Right forelimb (tissue), 1 donor: ENCODE measurements at places on chromosomes 2 and 18.

- DNase-seq, result no peak
Observed at GRCh38 chr18:53941601-53942338, 282.7 kb downstream of the MBD2 start.

GRCh38 chr2:39361511-39361910 lies 75.6 kb downstream of the MAP4K3 start:
- DNase-seq, result no peak

DNA sequence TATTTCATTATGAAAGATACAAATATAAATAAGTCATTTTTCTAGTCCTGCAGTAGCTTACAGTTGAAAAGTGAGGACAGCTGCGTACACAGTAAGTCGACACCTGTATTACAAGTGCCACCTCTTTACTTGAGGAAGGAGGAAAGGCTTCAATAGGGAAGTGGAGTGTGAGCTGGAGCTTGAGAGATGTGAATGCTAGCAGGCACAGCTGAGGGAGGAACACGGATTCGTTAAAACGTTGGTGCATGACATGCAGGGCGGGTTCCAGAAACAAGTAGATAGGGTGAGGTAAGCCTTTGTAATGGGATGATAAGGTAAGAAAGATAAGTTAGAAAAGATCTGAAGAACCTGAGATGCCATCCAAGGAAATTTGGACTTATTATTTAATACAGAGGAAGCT lies 98.1 kb upstream of the CSRNP3 start:
- no peak for DNase-seq

- DNase-seq, result no peak
Observed at GRCh38 chr2:223889229-223889628, 51.8 kb upstream of the AP1S3 start.

DNA sequence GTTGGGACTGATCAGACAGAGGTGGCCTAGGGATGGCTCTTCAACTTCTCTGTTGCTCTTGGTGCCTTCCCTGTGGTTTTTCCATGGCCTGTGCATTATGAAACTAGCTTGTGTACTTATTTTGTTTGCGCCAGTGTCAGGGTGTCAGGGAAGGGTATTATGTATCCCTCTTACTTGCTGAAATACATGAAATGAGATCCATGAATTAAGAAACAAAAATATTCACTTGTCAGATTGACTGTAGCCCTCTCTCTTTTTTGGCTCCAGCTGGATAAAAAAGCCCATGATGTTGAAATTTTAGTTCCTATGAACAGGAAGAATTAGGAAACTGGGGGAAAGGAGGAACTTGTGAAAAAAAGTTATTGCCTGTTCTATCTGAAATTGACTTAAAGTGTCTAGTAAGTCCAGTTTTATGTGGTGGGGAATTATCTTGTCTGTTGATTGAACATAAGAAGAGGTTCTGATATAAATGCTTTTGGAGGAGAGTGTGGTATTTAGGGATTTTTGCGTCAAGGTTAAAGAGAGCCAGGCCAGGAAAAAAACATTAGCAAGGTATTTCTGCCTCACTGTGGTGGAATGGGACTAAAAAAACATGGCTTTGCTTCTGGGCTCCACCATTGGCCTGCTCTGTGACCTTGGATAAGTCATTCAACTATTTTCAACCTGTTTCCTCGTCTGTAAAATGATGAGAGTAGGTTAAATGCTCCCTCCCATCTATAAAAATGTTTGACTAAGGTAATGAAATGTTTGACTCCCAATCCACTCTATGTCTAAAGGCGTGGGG lies 12.0 kb downstream of the UGP2 start:
- no peak for DNase-seq

DNA sequence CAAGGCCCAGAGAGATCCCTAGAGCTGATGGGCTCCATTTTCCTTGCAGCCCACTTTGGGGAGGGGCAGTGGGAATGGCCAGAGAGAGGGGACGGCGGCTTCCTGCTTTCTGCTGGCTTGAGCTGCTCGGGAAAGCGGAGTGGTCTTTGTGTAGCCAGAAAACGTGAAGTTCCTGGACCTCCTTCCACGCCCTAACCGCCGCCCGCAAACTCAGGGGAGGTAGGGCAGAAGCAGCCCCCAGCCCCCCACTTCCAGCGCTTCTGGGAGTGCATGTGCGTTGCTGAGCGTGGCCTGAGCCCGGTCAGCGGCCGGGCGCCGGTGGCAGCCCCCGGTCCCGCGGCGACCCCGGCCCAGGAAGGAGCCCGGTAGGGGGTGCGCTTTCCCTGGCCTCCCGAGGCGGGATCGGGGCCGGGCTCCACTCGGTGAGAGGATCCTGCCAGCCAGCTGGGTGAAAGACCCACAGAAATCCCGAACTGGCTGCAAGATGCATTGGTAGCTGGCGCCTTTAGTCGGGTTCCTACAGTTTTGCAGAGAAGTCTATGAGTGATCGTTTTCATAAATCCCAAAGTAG lies 25.3 kb upstream of the BOD1L2 start:
- DNase-seq, result no peak

DNA sequence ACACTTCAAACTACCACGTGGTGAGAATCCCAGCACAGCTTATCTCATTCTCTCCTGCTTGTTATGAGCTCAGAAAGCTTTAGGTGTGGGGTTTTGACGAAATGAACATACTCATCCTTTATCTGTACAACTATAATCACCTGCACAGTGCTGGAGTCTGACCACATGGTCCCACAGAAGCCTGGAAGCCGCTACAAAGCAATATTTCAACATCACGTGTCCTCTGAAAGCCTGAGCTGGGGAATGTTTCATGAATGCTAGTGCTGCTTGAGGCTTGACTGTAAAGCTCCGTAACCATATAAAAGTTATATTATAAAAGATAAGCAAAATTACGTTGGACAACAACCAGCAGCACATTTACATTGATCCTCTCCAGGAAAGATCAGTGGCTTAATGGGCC lies 43.9 kb downstream of the PIEZO2 start:
- DNase-seq, result no peak

DNA sequence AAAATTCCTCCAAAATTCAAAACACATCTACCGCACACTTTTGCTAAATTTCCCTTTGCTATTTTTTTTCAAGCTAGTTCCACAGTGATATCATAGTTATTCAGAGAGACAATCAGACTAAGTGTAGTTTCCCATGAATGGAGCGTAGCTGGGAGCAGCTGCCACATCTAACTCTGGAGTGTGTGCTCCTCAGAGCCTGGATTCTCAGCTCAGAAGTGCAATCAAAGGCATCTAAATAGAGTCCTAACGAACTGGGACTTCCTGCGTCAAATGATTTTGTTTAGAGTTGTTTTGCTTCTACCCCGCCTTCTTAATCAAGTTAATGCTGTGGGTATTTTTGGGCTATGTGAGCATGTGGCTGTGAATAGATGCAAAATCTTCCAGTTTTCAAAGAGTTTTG lies 160.3 kb downstream of the TMEM18 start:
- DNase-seq, result no peak

GRCh38 chr2:28469947-28470535 lies 25.8 kb upstream of the PLB1 start:
- DNase-seq, result no peak

DNA sequence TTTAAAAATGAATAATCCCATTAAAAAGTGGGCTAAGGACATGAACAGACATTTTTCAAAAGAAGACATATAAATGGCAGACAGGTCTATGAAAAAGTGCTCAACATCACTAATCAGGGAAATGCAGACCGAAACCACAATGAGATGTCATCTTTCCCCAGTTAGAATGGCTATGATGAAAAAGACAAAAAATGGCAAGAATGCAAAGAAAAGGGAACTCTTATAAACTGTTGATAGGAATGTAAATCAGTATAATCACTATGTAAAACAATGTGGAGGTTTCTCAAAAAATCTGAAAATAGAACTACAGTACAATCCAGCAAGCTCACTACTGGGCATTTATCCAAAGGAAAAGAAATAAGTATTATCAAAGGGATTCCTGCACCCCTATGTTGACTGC lies 169.2 kb downstream of the METTL4 start:
- no peak for DNase-seq

DNA sequence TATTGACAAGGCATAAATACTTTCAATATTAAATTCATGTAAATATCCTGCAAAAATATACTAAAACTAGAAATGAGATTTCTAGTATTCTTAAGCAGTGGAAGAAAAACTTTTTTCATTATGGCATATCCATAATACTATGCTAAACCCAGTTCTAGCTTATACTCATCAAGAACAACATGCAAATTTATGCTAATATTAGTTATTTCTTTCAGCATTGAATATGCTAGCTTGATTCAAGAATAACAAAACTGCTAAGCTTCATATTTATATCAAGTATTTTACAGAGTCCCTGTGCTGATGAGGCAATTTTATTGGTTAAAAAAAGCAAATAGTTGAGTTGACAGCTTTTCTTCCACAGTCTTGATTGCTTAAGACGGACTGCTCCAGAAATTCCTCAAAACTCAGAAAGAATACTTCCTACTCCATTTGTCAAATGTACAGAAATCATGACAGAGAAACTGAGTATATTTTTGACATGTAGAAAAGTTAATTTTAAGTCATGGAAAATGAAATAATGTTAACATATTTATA lies 105.0 kb downstream of the PIGN start:
- no peak for DNase-seq

DNA sequence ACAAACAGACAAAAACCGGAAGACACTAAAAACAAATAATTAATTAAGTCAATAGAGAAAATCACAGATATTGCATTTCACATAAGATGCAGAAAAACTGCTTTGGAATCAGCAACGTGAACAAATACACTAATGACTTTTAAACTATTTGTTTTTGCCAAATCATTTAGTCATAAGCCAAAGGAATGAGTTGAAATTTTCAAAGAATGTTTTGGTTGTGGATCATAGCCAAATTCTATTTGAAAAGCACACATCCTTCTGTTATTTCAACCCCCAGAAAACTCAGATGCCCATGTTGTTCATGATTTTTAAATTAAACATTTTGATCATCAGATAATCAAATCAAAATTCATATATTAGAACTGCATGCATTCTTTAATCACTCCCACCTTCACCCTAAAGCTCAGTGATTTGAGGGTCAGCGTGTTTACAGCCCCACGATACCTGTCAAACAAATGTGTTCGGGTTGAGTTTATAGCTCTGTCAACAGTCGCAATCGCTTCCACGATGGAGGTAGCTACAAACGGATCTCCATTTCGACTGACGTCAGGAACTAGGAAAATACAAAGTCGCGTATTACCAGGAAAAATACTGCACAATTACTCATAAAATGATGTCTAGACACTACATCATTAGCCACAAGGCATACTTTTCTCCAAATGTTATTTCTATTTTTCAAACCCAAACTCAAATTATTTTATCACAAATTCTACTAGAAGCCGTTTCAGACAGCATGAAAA lies 90.2 kb downstream of the PXDN start:
- DNase-seq, result no peak

DNA sequence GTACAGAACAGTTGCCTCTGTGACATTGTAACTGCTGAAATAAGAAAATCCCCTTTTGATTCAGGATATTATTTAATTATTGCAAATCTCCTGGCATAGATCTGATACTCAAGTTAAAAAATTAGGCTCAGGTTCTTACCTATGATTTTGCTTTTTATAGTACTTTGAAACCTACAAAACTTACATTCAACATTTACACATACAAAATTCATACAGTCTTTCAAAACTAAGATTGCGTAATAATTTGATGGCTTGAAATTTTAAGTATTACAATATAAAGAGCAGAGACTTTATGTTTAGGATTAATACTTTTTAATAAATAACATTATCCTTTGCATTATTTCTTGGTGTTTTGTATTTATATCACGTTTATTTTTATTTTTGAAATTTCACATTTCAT lies 291.1 kb downstream of the CCDC102B start:
- DNase-seq, result no peak

- no peak for DNase-seq
Observed at GRCh38 chr2:18546567-18546966, 13.9 kb downstream of the RDH14 start.

- DNase-seq, result no peak
Observed at GRCh38 chr2:231123362-231123898, 1.4 kb downstream of the HTR2B start.

DNA sequence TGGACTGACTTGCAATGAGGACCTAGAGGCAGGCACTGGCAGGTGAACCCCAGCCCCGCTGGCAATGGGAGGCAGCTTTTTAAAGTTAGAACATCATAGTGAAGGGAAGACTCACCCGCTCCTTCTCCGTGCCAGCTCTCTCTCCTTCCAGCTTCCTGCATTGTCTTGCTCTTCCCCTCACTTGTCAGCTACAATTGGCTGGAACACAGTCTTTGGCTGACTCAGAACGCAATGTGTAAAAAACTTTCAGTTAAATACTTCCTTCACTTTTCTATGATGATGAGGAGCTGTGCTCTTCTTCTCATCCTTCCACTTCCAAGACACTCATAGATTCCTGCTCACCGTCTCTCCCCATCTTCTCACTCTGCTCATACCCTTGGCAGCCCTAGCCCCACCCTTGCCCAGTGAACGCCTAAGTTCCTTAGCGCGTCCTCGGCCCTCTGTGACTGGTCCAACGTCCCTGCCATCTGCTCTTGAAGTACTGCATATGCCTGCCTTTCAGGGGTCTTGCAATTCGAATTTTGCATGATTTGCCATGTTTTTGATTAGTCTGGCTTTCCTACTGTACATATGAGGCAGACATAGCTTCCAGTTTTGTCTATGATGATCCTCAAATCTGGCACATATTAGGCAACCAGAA lies 118.0 kb upstream of the TMEM200C start:
- no peak for DNase-seq

GRCh38 chr2:108571286-108571685 lies 37.0 kb downstream of the LIMS1 start:
- no peak for DNase-seq

GRCh38 chr2:160892204-160892603 lies 268.0 kb upstream of the TANK start:
- DNase-seq, result no peak

DNA sequence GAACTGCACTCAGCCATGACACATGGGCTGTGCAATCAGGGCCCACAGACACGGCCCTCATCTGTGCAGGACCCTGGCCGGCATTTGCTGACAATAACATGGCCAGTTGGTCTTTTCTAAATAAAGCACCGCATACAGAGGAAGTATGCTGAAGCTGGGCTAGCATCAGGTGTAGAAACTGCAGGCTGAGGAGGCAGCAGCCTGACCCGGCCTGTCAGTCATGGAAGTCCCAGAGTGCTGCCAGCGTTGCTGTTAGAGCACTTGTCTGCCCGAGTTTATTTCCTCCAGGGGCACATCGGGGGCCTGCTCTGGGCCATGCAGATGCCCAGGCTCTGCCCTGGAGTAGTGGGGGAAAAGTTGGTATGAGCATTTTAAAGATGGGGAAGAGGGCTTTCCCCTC lies 4.1 kb upstream of the PTPN18 start:
- no peak for DNase-seq

- no peak for DNase-seq
Observed at GRCh38 chr2:130345091-130345490, 2.4 kb downstream of the IMP4 start.
